ENCODE measurements at places on chromosomes 11 and 22.

DNA sequence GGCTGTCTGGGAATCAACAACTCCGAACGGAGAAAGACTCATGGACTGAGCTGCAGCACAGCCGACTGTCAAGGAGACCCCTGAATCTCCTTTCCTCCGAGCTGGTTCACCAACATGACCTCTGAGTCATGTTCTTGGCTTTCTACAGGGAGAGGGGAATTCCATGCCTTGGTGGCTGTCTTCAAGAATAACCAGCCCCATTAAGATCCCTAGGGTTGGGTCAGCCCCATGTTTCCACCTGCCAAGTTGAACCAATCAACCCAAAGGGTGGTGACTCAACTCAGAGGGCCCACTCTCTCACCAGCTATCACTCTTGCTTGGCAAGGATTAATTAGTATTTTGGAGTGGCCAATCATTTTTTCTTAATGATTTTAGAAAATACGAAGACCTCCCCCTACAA lies 28.3 kb upstream of the IGSF22 start:
- no peak for DNase-seq

- DNase-seq = peak; percentile 92
Observed at GRCh38 chr11:73493956-73494598, 103.8 kb downstream of the FAM168A start.

DNA sequence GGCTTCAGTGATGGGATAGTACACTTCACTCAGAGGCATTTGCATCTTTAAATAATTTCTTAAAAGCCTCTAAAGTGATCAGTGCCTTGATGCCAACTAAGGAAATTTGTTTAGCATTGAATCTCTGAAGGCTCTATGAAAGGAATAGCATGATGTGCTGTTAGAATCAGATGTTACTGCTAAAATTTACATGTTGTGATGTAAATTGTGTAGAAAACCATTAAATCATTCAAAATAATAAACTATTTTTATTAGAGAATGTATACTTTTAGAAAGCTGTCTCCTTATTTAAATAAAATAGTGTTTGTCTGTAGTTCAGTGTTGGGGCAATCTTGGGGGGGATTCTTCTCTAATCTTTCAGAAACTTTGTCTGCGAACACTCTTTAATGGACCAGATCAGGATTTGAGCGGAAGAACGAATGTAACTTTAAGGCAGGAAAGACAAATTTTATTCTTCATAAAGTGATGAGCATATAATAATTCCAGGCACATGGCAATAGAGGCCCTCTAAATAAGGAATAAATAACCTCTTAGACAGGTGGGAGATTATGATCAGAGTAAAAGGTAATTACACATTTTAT lies 4.6 kb downstream of the MALAT1 start:
- DNase-seq = peak; percentile 42

DNA sequence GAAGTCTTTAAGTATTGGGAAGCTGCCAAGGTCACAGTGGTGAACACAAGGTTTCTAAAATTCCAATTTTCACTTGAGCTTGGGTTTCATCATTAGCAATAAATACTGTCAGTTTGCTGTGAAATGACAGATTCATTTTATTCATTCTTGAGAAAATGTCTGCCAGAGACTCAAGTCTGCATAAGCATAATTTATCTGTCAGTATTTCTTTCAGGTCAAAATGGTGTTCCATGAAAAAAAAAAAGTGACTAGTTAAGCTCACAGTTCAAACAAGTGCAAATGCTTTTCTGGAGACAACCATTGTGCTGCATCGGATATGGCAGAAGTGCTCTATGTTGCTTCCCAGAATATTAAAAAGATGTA lies 8.1 kb upstream of the GDPD5 start:
- no peak for DNase-seq

DNA sequence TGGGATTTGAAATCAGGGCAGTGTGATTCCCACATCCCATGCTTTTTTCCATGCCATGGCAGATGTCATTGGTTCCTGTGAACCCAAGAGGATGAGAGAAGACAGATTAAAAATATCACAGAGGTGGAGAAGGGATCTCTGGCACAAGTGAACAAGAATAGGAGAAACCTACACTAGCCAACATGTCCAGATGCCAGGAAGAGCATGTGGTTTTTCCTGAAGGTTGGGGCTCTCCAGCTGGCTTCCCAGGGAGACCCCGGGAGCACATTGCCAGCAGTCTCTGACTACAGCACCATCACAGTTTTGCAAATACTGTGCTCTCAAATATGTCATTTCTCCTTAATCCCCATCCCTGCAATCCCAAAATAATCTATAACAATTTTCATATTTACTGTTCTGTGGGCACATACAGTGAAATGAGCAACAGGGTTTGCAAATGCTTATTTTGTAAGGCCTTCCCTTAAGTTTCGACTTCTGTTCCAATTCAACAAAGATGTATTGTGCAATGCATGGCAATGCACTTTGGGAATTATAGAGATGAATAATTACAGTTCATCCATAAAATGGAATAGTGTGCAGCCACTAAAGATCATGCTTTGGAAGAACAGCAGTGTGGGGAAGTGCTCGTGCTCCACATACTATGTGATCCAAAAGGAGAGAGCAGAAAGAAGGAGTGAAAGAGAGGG lies 4.8 kb downstream of the ANKK1 start:
- DNase-seq = no peak

- peak; percentile 91 for DNase-seq
Observed at GRCh38 chr11:59560702-59561473, 49.5 kb downstream of the OR4D9 start.

GRCh38 chr11:46130286-46130940 lies 9.2 kb upstream of the PHF21A start:
- no peak for DNase-seq

DNA sequence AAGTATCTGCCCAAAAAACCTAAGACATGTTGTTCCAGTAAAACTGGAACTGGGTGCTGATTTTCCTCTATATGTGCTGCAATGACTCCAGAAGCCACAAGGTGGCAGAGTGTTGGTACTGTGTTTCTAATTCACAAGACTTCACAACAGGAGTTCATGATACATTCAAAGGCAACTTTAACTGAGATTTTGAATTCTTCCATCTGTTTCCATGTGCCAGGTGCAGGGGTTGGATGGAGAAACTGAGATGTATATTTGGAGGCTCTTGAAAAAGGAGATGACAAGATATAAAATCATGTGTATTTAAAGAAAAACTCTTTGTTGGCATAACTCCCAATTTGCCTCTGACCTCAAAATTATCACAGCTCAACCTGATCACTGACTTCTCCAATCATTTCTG lies 1098.6 kb upstream of the CCDC90B start:
- peak; percentile 63 for DNase-seq

GRCh38 chr22:37905534-37906363 lies at the start of gene MICALL1:
Gene MICALL1 (plus strand): TSS chr22:37906297. CDS start chr22:37906423, 126 bp downstream.
- DNase-seq = peak; percentile 91

DNA sequence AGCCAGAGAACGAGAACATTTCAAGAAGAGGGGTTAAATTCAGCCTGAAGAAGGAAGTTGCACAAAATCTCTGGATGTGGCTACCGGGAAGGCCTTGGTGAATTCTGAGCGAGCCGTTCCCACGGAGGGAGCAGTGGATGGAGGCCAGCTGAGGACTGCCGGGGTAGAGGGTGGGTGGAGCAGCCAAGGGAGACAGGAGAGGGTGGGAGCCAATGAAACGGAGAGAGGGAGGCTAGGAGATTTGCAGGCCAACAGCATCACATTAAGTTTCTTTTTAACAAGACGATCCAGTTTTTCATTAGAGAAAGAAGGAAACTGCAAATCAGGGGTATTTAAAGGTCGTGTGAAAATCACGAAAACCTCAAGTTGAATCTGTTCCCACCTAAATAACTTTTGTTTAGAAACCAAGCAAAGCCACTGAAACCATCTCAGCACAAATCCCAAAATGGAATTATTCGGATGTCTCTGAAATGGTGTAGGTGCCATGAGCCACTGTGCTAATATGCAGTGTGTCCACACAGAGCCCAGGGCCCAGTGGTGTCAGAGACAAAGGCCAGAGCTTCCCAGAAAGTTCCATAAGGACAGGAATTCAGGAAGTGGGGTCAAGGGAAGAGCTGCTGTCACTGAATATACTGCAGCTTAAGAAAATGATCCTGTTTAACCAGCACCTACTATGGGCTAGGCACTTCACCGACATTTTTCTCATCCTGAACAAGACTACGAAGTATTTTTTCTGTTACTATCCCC lies 59.7 kb upstream of the SLC35C1 start:
- no peak for DNase-seq

DNA sequence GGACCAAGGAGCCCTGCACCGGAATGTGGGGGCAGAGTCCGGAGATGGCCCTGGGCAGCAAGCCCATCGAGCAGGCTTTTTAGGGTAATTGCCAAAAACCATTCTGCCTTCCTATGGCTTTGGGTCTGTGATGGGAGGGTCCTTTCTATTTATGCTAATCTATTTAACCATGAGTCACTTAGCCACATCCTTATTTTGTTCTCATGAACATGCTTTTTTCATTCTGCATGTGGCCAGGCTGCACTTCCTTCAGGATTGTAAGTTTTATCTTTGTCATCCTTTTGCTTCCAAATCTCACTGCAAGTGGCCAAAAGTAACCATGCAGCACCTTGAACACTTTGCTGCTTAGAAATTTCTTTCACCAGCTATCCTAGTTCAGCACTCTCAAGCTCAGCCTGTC lies 88.3 kb downstream of the EFCAB6 start:
- peak; percentile 33 for DNase-seq

DNA sequence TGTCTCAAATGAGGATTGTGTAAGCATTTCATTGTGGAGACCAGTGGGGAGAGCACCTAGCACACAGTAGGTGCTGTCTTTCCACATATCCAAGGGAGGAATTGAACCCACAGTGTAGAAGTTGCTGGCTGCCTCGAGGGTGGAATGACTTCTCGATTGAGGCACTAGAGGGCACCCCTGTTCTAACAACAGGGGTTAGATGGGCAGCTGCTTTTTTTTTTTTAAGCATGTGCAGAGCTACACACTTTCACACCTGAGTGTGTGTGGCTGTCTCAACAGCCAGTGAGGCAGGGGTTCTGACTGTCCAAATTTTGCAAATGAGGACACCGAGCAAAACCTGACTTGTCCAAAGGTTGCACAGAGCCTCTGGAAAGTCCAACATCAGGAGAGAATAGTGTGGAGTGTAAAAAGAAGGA lies 118.2 kb upstream of the CRYBB3 start:
- peak; percentile 41 for DNase-seq

DNA sequence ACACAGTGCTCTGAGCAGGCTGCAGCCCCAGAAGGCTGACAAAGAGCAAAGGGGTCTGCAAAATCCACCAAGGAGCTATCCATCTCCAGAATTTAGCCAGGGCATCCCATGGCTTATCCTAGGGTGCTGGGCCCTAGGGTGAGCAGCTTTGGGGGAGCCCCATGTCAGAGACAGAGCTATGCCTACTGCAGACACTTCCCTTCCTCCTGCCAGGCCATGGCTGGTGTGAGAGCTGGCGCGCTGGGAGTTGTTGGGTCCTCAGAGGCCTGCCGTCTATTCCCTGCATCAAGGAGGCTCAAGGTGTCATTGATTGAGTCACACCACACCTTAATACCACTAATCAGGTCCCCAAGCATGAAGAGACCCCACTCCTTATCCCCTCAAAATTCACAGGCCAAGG lies 85.3 kb upstream of the TP53I11 start:
- no peak for DNase-seq

- DNase-seq = no peak
Observed at GRCh38 chr22:26671317-26672059, 14.1 kb downstream of the MIAT start.

DNA sequence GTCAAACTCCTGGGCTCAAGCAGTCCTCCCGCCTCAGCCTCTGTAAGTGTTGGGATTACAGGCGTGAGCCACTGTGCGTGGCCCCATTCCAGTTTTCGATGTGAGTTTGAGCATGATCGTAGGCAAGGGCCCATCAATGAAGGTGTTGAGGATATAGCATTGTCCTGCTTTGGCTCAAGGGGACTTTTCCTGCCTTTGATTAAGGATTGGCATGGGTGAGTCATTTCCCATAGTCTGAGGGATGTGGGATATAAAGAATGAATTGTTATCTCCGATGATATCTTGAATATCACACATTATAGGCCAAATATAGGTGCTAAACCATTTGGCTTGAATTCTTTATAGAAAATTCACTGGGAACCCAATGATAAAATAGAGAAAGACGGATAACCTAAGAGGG lies 30.4 kb downstream of the STIM1 start:
- no peak for DNase-seq

DNA sequence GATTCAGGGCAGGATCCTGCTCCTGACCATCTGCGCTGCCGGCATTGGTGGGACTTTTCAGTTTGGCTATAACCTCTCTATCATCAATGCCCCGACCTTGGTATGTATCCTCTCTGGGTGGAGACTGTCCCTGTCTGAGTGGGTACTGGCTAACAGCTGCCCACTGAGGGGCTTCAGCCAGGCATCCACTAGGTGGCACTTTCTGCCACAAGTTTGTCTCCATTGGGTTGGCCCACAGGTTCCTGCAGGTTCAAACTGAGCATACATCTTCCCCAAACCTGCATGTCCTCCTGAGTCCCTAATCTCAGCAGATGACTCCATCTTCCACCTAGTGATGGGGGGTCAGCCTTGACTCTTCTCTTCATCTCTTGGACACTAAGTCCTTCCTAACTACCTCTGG lies 4.4 kb downstream of the SLC2A11 start:
- peak; percentile 61 for DNase-seq

- no peak for DNase-seq
Observed at GRCh38 chr11:65868076-65868667, 4.4 kb downstream of the EFEMP2 start.

DNA sequence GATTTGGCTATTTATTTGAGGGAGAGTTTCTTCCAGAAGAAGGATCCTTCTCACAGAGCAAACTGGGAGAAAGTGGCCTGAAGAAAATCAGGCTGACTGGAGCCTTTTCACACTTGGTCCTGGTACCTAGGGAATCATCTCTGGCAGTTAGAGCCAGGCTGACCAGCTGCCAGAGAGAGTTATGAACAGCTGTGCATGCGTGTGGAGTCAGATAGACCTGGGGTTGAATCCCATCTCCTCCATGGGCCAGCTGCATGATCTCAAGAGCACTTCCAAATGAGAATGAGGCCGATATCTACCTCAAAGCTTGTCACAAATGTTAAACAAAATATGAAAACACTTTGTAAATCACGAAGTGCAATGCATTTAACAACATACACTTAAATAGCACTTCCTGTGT lies 390.0 kb downstream of the TENM4 start:
- no peak for DNase-seq

Data from GM23248 (cell line).